ENCODE measurements at places on chromosomes 2 and 18.

- no peak for DNase-seq
Measured at GRCh38 chr2:101374821-101375561, 12.3 kb downstream of the CREG2 start.

- DNase-seq: no peak
Measured at GRCh38 chr18:4058179-4058578, 396.9 kb downstream of the DLGAP1 start.

DNA sequence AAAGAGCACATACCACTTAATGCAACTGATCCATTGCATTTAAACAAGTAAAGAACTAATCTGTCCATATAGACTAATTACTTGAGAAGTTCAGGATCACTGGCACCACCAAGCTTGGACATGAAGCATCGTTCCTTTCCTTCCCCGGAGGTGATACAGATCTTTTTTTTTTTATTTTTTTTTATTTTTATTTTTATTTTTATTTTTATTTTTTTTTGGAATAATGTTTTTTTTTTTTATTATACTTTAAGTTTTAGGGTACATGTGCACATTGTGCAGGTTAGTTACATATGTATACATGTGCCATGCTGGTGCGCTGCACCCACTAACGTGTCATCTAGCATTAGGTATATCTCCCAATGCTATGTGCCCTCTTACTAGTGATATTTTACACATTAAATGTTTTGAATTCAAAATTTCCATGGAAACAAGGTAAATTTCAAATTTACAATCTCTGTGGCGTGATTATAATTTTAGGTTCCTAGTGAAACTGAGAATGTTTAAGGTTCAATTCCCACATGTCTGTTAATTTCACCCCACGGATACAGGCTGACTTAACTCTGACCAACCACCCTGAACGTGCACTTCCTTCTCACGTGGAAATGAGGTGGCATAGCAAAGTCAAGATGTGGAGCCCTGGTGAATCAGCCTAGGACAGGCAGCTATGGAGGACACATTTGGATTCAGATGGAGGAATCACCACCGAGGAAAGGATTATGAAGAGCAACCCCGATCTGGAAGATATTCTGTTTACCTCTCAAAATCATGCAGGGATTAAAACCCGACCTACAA lies 101.6 kb upstream of the THOC1 start:
- DNase-seq: no peak

GRCh38 chr18:36771245-36771644 lies 57.6 kb downstream of the TPGS2 start:
- DNase-seq: no peak

DNA sequence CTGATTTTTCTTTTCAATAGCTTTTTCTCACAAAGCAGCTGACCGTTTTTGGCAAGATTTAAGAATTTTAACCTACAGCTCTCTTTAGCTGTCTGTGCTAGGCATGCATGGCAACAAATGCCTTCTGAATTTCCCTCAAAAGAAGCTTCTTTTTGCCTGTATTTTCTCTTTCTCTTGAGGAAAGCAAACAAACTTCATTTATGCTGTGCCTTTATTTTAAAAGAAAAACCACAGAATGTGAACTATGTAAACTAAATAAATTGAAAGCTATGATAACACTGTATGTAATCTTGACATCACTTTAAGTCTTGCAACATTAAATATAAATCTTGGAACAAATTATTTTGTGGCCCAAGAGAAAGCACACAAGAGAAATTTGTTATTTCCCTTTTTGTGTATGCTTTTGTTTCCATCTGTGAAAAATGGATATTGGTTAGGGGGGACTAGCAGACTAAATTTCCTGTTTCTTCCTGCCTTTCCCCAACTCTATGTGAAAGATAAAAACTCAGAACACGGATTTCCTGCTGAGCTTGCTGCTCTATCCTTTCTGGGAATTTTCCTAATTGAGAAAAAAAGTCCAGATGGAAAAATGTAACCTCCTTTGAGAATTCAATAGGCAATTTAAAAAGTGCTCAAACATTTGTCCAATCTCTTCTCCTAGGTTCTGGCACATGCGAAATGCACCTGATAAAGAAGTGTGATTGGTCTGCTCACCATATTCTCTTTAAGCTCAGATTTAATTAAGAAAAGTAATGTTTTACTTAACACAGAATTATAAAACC lies 20.9 kb upstream of the TFPI start:
- no peak for DNase-seq

DNA sequence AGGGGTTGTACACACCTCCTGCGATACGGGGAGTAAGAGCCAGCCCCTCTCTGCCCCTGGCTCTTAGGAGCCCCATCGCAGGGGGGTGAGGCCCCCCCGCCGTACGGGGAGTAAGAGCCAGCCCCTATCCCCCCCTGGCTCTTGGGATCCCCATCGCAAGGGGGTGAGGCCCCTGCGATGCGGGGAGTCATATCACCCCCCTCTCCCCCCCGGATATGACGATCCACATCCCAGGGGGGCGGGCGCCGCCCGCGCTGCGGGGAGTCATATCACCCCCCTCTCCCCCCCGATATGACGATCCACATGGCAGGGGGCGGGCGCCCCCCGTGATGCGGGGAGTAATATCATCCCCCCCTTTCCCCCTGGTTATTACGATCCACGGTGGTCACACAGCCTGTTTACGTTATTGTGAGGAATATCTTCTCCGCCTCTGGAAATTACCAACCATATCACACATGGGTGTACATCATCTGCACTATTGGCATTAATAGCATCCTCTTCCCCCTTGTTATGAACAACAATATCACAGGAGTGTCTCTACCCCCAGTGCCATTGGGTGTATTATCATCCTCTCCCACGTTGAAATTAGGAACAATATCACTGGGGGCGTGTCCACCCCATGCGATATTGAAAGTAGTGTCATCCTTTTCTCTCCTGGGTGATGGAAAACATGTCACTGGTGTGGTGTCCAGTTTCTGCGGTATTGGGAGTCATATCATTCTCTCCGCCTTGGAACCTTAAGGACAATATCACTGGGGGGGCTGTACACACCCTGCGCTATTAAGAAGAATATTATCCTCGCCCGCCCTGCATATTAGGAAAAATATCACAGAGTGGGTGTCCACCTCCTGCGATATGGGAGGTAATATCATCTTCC lies 24.7 kb upstream of the NAGK start:
- DNase-seq: no peak

GRCh38 chr2:7243276-7243675 lies 326.1 kb downstream of the RNF144A start:
- DNase-seq: no peak

- DNase-seq: no peak
Measured at GRCh38 chr18:11454040-11454439, 155.4 kb upstream of the SLC35G4 start.

- no peak for DNase-seq
Measured at GRCh38 chr18:2588666-2589344, 17.4 kb downstream of the NDC80 start.

- no peak for DNase-seq
Measured at GRCh38 chr2:168480825-168481585, 24.9 kb downstream of the CERS6 start.

- peak; percentile 97 for DNase-seq
Measured at GRCh38 chr2:113974727-113975126, 84.8 kb downstream of the ACTR3 start.

DNA sequence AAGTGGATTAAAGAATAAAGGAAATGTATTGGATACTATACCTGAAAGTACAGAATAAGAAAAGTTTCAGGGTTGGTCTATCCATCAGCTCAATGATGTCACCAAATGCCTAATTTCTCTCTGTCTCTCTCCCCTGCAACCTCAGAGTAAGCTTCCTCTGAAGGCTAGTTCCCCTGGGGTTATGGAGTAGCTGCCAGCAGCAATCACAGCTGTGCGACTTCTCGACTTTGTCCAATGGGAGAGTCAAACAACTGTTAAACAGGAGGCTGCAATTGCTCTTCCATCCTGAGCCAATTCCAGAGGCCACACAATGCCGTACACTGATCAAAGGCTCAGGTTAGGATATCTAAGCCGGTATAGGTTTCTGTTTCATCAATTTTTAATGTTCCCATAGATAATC lies 95.3 kb upstream of the FANCL start:
- DNase-seq: peak; percentile 94

GRCh38 chr2:101787097-101787496 lies 89.6 kb downstream of the MAP4K4 start:
- DNase-seq: no peak

- no peak for DNase-seq
Measured at GRCh38 chr2:220648628-220649027, 923.5 kb downstream of the EPHA4 start.

- no peak for DNase-seq
Measured at GRCh38 chr18:253121-253520, 14.7 kb downstream of the THOC1 start.

- DNase-seq: no peak
Measured at GRCh38 chr18:21391074-21391673, 149.1 kb downstream of the GREB1L start.

- no peak for DNase-seq
Measured at GRCh38 chr2:113283704-113284284, 5.1 kb upstream of the PAX8 start.

DNA sequence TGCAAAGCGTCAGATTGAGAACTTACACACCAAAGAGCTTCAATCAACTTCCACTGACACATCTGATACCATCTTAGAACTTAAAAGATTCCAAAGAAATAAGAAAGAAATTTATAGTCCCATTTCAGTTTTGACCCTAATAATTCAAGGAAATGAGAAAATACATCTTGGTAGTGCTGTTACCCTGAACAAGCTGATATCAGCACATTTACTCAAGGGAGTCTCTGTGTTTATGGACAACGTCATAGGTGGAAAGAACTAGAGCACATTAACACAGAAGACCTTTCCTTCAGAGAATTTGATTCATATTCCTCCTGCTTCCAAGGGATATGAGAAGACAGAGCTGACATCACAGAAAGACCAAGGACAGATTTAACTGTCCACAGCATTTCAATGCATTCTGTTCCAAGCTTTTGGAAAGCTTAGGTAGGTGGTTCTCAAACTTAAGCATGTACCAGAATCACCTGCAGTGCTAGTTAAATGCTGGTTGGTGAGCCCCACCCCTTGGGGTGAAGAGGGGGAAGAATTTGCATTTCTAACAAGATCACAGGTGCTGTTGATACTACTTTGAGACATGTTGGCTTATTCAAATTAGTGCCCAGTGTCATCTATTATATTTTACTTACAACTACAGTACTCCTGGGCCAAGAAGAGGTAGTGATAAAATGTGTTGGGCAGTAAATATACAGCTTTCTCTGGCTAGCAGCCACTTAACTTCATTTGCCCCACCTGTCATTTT lies 59.8 kb downstream of the LDAH start:
- DNase-seq: no peak

GRCh38 chr18:2139691-2140090 lies 431.6 kb downstream of the METTL4 start:
- DNase-seq: no peak

GRCh38 chr18:70554854-70555445 lies 266.1 kb downstream of the SOCS6 start:
- no peak for DNase-seq

DNA sequence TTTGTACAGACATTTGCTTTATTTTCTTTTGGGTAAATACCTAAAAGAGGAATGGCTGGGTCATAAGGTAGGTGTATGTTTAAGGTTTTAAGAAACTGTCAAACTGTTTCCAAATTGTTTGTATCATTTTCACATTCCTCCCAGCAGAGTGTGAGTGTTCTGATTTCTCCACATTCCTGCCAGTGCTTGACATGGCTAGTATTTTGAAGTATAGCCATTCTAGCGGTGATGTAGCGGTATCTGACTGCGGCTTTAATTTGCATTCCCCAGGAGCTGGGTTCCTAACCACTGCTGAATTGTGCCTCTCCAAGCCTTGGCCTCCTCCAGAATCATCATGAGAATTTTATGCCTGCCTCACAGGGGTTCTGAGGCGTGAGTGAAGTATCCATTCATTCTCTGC lies 61.8 kb upstream of the ARL4C start:
- no peak for DNase-seq

- DNase-seq: no peak
Measured at GRCh38 chr2:240389302-240389805, 46.1 kb upstream of the GPC1 start.

DNA sequence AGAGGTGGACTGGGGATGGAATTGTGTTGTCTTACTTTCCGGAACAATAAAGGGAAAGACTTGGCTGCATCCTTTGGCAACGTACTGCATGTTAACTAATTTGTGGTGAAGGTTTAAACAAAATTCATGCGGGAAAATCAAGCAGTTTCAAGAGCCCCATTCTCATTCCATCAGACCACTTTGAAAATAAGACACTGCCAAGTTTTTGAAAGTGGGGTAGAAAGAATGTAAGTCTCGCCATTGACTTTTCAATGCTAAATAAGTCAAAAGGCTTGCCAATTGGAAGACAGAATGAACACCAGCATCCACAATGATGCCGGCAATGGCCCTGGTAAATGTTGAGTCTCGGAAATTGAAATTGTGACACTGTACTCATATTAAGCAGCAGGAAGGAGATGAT lies 322.0 kb downstream of the RND3 start:
- DNase-seq: no peak

GRCh38 chr2:6526093-6526824 lies 339.4 kb downstream of the CMPK2 start:
- peak; percentile 90 for DNase-seq

All from NCI-H2171 treated with DMSO at 0.1 percent for 48 hours (cell line).